CD8-positive, alpha-beta memory T cell (primary cell): ENCODE measurements at places on chromosomes 2 and 18.

- DNase-seq: no peak
These were observed 520.9 kb downstream of the CPS1 start for GRCh38 chr2:211077216-211077767.

- no peak for DNase-seq
These were observed 99.7 kb downstream of the SLC8A1 start for GRCh38 chr2:40352041-40352702.

- DNase-seq: no peak
These were observed 263.7 kb upstream of the REV1 start for GRCh38 chr2:99753505-99753904.

DNA sequence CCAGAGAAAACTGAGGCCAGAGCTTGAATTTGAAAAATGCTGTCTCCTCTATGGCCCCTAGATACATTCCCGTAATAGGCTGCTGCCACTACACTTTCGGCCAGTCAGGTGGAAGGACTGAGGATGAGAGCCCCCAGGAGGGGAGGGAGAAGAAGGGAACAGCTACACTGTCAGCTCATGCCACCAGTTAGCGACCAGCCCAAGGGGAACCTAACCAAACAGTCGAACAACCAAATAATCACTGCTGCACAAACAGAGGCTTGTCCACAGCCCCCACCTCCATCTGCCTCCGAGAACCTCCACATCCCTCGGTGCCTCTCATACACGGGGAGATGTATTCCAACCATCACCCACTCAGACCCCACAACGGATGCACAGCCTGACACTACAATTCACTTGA is 7.3 kb downstream of the ZNF516 start:
- DNase-seq: no peak

DNA sequence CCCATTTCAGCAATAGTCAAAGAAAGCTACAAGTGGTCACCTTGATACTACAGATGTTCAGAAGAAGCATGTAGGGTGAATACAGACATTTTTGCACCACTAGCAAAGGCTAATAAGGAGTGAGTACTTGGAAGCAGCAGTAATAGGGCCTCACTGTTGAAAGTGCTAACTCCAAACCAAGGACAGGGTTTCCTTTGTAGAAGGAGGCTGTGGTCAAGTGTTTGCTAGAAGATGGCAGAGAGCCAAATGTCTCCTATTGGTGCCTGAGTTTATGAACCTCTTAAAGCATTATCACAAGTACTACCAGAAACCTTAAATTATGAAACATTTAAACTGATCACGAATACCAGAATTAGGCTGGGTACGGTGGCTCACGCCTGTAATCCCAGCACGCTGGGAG is 308.1 kb downstream of the ZEB2 start:
- DNase-seq: no peak

DNA sequence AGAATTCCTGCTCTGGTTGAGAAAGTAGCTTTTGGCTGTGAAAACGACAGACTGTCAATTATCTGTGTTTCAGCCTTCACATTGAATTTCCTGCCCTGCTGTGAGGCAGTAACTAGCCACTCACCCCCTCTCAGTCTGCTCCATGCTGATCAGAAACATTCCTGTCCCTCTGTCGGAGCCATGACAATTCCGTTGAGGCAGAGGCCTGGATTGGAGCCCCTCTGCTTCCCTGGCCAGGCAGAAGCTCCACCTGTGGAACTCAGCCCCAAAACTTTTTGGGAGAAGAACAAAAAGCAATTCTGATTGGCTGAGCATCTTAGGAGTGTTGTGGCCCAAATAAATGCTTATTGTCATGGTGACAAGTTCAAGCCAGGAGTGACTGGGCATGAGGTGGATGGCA is 60.0 kb downstream of the APOB start:
- no peak for DNase-seq

- peak; percentile 1 for DNase-seq
These were observed 86.0 kb downstream of the OSBPL6 start for GRCh38 chr2:178280244-178280852.

GRCh38 chr18:79818036-79818435 is 20.3 kb downstream of the KCNG2 start:
- DNase-seq: no peak

GRCh38 chr18:27769152-27769551 is 407.8 kb downstream of the CDH2 start:
- DNase-seq: no peak

- DNase-seq: no peak
These were observed 491.8 kb downstream of the KCNJ3 start for GRCh38 chr2:155190342-155190741.

DNA sequence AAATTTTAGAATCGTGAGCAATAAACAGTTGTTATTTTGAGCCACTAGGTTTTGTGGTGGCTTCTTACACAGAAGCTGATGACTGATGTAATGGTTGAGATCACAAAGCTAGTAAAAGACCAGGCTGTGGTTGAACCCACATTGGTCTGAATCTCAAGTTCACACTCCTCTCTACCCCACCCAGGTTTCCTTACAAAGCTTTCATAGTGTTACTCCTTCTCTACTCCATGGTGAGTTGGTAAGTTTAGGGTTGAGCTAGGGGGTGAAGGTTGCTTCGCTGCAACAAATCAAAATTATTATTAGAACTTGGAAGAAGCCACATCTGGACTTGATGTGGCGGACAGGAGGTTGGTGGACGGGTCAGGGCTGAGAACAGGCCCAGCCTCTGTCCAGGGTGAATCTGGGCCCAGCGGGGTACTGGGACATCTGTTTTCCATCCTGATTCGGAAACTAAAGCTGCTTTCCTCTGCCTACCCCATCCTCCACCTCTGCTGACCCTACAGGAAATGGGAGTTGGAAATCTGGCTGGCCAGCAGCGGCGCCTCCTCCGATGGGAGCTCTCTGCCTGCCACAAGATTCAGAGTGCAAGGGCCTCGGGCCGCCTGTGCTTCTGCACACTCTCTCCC is 86.3 kb downstream of the ZFP36L2 start:
- DNase-seq: no peak

DNA sequence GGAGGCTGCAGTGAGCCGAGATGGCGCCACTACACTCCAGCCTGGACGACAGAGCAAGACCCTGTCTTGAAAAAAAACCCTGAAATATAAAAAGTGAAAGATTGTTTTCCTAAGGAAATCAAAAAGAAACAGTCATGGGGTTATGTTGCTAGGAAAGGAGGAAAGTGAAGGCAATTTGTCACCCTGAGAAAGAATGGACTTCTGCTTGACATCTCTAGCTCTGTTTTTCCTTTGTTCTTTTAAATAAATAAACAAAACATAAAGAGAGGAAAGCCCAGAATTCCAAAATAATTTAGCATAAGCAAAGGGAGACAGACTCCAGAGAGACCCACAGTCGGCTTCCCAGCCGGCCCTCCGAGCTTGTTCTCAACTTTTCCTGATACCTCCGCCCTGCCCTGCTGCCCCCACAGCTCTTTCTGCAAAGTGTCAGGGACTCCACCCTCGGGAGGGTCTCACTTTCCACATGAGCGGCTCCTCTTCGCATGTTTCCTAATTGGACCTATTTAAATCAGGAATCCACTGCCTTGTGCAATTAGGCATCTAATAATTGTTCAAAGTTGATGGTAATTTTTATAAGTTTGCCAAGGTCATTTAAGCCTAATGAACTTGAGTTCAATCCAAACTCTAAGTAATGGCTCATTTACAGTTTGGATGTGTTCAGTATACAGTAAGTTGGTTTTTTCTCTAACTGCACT is 49.8 kb upstream of the COPS8 start:
- DNase-seq: no peak

- DNase-seq: no peak
These were observed 25.0 kb upstream of the KDM3A start for GRCh38 chr2:86416146-86416545.

GRCh38 chr2:30139131-30139870 is 7.5 kb upstream of the YPEL5 start:
- peak; percentile 26 for DNase-seq

DNA sequence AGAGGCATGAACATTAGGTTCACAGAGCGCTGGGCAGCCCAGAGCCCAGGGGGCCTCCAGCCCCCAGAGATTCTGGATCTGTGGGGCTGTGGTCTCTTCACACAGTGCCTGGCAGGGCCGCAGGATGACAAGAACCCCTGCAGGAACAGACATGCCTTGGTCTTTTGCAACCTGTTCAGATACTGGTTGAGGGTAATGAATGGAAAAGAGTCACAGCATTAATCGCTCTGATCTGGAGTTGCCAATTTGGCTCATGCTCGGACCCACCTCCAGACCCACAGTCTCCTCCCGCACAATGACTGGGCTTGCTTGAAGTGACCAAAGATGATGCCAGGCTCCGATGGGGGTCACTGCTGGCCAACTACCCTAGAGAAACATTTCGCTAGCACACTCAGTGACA is 229.4 kb upstream of the SMAD2 start:
- no peak for DNase-seq

- DNase-seq: no peak
These were observed 94.6 kb upstream of the CAVIN2 start for GRCh38 chr2:191941376-191941929.

GRCh38 chr2:166106431-166107015 is 21.3 kb downstream of the SCN1A start:
- no peak for DNase-seq

- DNase-seq: no peak
These were observed 17.5 kb downstream of the C1D start for GRCh38 chr2:68045342-68045741.

GRCh38 chr2:111227716-111228141 is 107.0 kb downstream of the BCL2L11 start:
- no peak for DNase-seq

DNA sequence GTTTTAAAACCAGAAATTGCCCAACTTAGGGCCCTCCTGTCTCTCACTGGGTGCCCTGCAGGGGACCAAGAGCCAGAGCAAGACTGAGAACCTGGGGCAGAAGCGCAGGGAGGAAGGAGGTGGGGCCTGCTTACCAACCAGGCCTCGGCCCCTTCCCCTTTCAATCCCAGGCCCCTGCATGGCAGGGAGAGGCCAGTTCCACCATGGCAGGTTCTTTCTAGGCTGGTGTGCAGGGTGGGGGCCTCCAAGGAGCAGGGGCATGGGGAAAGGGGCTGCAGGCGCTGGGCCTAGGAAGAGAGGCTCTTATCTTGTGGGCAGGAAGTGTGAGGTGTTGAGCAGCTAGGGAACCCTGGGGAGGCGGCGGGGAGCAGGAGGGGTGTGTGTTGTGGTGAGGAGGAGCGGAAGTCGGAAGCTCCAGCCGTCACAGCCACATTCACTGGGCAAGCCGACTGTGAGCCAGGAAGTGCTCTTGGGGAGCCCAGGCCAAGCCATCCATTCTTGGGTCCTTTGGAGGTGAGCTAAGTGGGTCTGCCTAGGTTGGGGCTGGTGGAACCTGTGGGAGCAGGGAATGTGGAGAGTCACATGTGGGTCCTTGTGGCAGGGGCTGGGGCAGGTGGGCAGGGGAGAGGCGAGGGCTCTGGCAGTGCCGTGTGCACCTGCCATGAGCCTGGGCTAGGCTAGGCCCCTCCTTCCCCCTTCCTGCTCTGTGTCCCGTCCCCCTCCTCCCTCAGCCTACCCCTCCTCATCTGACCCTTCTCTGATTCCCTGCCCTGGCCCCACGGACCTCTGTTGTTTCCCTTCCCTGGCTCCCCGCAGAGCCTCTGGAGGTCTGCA is at the start of gene PSD4:
Gene PSD4 (plus strand): TSS at position 430 of the 834 bp plus-strand sequence. CDS start 8,486 bp downstream, outside the sequence.
- DNase-seq: peak; percentile 92

DNA sequence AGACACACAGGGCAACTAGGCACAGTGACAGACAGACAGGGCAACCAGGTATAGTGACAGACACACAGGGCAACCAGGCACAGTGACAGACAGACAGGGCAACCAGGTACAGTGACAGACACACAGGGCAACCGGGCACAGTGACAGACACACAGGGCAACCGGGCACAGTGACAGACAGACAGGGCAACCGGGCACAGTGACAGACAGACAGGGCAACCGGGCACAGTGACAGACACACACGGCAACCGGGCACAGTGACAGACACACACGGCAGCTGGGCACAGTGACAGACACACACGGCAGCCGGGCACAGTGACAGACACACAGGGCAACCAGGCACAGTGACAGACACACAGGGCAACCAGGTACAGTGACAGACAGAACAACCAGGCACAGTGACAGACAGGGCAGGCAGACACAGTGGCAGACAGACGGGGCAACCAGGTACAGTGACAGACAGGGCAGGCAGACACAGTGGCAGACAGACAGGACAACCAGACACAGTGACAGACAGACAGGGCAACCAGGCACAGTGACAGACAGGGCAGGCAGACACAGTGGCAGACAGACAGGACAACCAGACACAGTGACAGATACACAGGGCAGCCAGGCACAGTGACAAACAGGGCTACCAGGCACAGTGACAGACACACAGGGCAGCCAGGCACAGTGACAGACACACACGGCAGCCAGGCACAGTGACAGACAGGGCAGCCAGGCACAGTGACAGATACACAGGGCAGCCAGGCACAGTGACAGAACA is 64.7 kb upstream of the RAB6C start:
- no peak for DNase-seq

DNA sequence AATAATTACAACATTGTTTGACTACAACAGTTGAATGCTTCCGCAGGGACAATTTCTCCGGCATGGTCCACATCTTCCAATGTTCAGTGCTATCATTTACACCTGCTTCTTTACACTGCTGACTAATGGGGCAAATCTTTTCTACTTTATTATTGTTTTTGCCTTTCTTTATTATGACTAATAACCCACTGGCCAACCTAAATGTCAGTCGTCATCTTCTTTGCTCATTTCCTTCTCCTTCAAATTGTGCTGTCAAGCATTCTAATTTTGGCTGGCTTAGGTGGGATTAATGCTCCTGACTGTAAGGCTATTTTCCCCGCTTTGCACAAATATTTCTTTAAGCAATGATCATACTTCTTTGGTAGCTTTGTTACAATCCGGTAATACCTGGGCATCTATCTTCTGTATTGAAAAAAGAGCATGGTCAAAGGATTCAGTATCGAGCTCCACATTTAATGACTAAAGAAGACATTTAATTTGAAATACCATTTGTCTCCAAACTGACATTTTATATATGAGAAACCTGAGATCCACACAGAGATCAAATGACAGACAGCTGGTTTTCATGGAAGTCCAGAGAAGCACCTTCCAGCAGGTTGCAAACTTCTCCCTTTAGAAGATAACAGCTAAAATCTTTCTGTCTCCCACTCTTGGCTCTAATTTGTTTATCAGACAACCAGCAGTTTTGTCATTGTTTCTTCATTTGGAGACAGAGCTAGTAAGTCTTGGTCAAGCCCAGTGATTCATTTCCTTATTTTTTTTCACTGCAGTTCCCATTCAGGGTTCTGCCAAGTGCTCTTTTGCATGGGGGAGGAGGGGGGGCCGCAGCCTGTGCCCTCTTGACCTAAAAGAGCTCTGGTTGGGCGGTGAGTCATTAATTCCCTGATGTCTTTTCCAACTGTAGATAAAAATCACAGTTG is 132.9 kb downstream of the SOCS6 start:
- no peak for DNase-seq

- no peak for DNase-seq
These were observed 31.0 kb downstream of the MTERF4 start for GRCh38 chr2:241070811-241071676.

- no peak for DNase-seq
These were observed 151.3 kb upstream of the THUMPD2 start for GRCh38 chr2:39930175-39930917.

GRCh38 chr2:218060118-218060517 is 8.9 kb upstream of the RUFY4 start:
- no peak for DNase-seq

- DNase-seq: no peak
These were observed 27.0 kb upstream of the THUMPD2 start for GRCh38 chr2:39805936-39806608.
